ENCODE measurements at places on chromosomes 11 and 22. TPM values are rescaled to one million over a fixed set of nuclear protein-coding genes. Genes with fewer than 3 reads are reported as not detected.

DNA sequence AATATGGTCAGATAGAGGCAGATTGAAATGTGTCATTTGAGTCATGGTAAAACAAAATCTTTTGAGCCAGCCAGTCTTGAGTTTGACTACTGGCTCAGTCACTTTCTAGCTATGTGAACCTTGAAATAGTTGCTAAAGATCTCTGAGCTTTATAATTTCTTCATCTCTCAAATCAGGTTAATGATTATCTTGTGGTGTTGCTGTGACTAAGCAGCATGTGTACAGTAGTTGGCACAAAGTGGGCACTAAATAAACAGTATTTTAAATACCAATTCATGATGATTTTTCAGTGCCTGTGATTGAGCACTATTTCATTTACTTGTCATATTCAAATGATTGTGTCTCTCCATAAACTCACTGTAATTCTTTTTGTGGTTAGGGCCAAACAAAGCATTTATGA lies 70.8 kb downstream of the RAB38 start:
- H3K36me3 ChIP-seq, result no peaks in the 10 kb centered on the region
- no peak for DNase-seq
- H3K27ac ChIP-seq, result no peak overlapping the region

Gene LIF
- total RNA-seq, result 455 TPM

Gene SPON1
- 0.29 TPM for total RNA-seq

DNA sequence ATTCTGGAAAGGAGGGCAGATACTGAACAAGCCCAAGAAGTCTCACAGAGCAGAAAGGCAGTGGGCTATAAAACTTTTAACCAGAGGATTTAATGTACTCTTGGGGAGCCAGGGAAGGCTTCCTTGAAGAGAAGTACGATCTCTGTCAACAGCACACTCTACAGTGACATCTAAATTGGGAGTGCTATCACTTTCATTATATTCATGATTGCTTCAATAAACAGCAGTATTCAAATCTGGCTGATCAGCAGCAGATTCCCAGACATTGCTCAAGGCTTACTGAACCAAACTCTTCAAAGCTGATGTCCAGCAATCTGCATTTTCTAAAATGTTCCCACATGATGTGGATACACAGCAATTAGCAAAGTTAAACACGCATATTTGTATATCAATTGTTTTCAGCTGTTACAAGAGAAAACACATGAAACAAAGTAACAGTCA lies 44.2 kb downstream of the SYTL2 start:
- H3K27ac ChIP-seq, result no peak overlapping the region
- H3K36me3 ChIP-seq, result peaks cover 47% of the 10 kb centered on the region
- H3K4me3 ChIP-seq, result no peak overlapping the region
- no peak for DNase-seq
- peaks cover 84% of the 10 kb centered on the region for H3K4me1 ChIP-seq
- H3K27me3 ChIP-seq, result no peaks in the 10 kb centered on the region

GRCh38 chr22:25084405-25085107 lies 115.1 kb upstream of the CRYBB3 start:
- H3K4me1 ChIP-seq, result peaks cover 69% of the 10 kb centered on the region
- no peak overlapping the region for H3K4me3 ChIP-seq

DNA sequence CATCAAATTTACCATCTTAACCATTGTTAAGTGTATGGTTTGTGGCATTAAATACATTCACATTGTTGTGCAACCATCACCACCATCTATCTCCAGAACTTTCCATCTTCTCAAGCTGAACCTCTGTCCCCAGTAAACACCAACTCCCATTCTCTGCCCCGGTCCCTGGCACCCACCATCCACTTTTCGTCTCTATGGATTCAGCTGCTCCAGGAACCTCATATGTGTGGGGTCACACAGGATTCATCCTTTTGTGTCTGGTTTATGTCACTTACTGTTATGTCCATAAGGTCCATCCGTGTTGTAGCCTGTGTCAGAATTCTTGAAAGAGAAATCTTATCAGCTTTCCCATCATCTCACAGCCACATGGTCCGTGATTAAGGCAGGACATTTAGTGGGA lies 16.3 kb downstream of the TSPAN32 start:
- H3K4me3 ChIP-seq, result no peak overlapping the region
- H3K4me1 ChIP-seq, result no peaks in the 10 kb centered on the region
- H3K27me3 ChIP-seq, result peaks cover 8% of the 10 kb centered on the region
- H3K36me3 ChIP-seq, result no peaks in the 10 kb centered on the region
- H3K27ac ChIP-seq, result no peak overlapping the region
- no peak for DNase-seq

Gene TRPT1
- total RNA-seq, result 30.3 TPM

- H3K4me1 ChIP-seq, result peaks cover 54% of the 10 kb centered on the region
- peak overlapping the region; percentile 98 for H3K27ac ChIP-seq
- H3K36me3 ChIP-seq, result peaks cover 2% of the 10 kb centered on the region
- peak; percentile 66 for DNase-seq
Measured at GRCh38 chr11:59560290-59560701, 49.0 kb downstream of the OR4D9 start.

DNA sequence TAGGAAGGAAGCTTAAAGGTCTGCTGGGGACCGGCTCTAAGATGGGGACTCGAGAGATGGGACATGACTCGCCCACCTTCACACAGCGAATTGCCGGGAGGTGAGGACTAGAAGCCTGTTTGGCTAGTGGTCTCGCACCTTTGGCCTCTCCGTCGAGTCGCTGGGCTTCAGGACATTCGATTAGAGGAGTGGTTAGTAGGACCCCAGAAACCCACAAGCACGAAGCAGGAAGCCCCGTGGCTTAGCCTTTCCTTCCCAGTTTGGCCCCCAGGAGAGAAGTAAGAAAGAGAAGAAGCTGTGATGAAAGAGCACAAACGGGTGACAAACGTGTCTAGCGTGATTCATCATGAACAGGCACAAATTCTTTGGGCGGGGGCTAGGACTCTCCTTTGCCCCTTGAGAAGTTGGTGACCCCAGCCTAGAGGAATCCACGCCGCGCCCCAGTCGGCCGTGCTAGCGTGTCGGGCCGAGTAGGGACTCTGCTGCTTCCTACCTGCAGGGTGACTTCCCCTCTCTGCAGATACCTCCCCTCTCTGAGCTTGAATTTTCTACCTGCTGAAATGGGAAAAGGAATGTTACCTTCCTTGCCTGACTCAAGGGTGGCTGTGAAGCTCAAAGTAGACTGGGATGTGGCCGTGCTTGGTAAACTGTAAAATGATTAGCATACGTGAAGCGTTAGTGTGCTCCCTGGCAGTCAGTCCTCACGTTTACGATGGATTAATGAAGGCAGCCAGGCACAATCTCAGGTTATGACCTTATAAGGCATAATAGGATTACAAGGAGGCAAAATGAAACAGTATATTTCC lies 1.1 kb upstream of the ADM start:
- H3K27ac ChIP-seq, result peak overlapping the region; percentile 15
- peaks cover 67% of the 10 kb centered on the region for H3K4me1 ChIP-seq
- DNase-seq, result no peak
- peaks cover 1% of the 10 kb centered on the region for H3K36me3 ChIP-seq
- peak overlapping the region; percentile 97 for H3K4me3 ChIP-seq
- H3K27me3 ChIP-seq, result peaks cover 62% of the 10 kb centered on the region

DNA sequence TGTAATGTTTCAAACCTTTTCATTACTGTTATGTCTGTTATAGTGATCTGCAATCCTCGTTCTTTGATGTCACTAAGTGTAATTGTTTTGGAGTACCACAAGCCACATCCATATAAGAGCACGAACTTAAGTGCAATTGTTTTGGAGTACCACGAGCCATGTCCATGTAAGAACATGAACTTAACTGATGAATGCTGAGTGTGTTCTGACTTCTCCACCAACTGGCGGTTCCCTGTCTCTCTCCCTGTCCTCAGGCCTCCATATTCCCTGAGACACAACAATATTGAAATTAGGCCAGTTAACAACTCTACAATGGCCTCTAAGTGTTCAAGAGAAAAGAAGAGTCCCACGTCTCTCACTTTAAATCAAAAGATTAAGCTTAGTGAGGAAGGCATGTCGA lies 23.5 kb downstream of the TESMIN start:
- no peak overlapping the region for H3K27ac ChIP-seq
- H3K27me3 ChIP-seq, result peaks cover 20% of the 10 kb centered on the region
- no peaks in the 10 kb centered on the region for H3K36me3 ChIP-seq
- H3K4me1 ChIP-seq, result no peaks in the 10 kb centered on the region
- no peak for DNase-seq

DNA sequence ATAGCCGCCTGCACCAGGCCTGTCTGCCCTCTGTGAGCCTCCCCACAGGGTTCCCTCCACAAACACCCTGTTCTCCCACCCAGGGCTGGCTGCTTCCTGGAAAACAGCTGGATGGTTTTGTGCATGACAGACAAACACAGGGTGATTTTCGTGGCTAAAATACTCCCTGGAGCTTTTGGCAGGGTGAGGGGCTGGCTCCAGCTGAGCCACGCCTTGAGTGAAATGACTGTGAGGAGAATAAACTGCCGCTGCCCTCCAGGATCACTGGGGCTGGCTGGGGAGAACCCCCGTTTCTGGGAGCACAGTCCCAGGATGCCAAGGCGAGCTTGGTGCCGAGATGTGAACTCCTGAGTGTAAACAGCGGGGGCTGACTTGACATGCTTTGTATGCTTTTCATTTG lies 20.3 kb upstream of the PPP6R3 start:
- H3K27me3 ChIP-seq, result no peaks in the 10 kb centered on the region
- no peak overlapping the region for H3K27ac ChIP-seq
- no peak for DNase-seq
- no peaks in the 10 kb centered on the region for H3K36me3 ChIP-seq
- H3K4me1 ChIP-seq, result peaks cover 6% of the 10 kb centered on the region

GRCh38 chr11:98561252-98561651 lies 459.5 kb upstream of the CNTN5 start:
- no peaks in the 10 kb centered on the region for H3K27me3 ChIP-seq
- DNase-seq, result no peak
- H3K4me3 ChIP-seq, result no peak overlapping the region
- no peaks in the 10 kb centered on the region for H3K4me1 ChIP-seq

- peaks cover 5% of the 10 kb centered on the region for H3K36me3 ChIP-seq
- no peak overlapping the region for H3K4me3 ChIP-seq
- DNase-seq, result no peak
Measured at GRCh38 chr22:44098021-44098739, 74.1 kb downstream of the PARVB start.

Gene RTCB
- total RNA-seq, result 103 TPM

GRCh38 chr11:62794201-62794775 lies 2.5 kb upstream of the TMEM223 start:
- no peak overlapping the region for H3K27ac ChIP-seq
- peaks cover 63% of the 10 kb centered on the region for H3K36me3 ChIP-seq
- peaks cover 27% of the 10 kb centered on the region for H3K4me1 ChIP-seq
- no peak for DNase-seq
